Activated CD8-positive, alpha-beta memory T cell treated with anti-CD3 and anti-CD28 coated beads for 4 hours (primary cell): ENCODE measurements at places on chromosomes 3 and 15.
A peak's percentile ranks its signal among the peaks of the same experiment; 100 is the strongest.

DNA sequence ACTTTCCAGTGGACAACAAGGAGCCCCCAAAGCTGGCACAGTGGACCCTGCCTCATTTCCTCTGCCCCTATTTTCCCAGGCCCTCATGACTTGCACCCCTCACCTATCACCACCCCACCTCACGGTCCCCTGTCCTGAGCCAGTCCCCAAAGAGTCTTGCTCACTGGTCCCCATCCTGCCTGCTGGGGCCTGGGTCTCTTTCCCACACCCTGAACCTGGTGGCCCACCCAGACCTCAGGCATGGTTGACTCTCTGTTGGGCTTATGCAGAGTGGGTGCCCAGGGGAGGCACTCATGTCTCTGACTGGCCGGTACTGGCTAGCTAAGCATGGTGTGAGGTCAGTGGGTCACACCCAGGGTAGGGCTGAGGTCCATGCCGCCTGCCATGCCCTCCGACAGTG, 73.2 kb downstream of the SLC12A8 start:
- no peak for DNase-seq

- no peak for DNase-seq
These were observed 472 bp downstream of the BSN start for GRCh38 chr3:49554633-49555265.

- no peak for DNase-seq
These were observed 234.9 kb upstream of the SATB1 start for GRCh38 chr3:18660059-18660458.

- DNase-seq: no peak
These were observed 9.7 kb downstream of the ZIC4 start for GRCh38 chr3:147396712-147397046.

DNA sequence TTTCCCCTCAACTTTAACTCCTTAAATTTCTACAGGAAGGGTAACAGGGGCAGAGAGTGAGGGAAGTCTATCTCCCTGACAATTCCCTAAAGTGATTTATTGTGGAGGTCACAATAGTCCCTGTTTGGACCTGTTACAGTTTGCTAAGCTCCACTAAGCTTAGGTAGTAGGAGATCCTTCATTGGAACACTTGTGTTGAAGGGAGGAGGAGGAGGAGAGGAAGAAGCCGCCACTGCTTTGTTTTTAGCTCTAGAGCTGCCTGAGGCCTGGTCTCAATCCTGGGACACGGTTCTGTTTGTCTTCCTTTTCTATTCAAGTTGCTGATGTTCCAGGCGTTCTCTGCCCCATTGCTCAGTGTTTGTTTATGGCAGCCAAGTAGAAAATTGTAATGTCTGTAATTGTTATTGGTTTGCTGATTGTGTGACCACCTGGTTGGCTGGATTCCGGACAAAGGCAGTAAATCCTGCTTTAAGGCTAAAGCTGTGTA, 48.4 kb downstream of the HES1 start:
- no peak for DNase-seq

DNA sequence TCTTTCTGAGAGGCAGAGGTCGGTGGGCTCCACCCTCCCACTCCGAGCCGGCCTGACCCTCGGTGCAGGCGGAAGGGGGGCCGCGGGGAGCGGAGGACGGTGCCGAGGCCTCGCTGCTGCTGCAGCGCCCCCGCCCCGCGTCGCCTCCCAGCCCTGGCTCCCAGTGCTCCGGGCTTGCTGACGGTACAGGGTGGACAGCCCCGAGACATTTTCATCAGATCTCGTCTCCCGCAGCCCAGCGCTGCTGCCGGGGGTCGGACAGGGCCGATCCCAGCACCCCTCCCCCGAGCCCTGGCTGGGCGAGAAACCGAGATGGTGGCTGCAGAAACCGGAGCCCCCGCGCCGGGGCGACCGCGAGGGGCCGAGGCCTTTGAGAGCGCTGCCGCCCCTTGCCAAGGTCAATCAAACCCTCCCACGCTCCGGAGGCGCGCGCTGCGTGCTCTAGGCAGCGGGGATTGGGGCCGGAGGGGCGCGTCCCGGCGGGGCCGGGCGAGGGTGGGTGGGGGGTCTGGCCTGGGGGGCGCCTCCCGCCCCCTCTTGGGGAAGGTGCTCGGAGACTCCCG, 42.5 kb downstream of the EPHB3 start:
- DNase-seq: no peak

DNA sequence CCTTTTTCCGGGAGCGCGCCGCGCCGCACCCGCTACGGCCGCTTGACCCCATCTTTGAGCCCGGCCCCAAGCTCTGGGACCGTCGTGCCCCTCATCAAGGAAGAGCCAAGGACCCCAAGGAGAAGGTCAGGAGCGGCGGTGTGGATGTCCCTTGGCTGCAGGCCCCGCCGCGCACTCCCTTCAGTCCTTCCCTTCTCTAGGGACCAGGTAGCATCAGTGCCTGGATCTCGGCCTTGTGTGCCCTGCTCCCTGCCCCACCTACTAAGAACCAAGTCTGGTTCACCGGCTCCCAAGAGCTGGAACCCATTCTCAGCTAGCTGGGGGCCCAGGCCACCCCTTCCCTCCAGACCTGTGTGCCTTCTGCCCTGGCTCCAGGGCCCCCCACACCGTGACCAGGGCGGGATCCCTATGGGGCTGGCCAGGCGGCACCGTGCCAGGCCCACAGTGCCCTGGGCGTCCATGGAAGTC, 69.3 kb upstream of the CGNL1 start:
- no peak for DNase-seq

DNA sequence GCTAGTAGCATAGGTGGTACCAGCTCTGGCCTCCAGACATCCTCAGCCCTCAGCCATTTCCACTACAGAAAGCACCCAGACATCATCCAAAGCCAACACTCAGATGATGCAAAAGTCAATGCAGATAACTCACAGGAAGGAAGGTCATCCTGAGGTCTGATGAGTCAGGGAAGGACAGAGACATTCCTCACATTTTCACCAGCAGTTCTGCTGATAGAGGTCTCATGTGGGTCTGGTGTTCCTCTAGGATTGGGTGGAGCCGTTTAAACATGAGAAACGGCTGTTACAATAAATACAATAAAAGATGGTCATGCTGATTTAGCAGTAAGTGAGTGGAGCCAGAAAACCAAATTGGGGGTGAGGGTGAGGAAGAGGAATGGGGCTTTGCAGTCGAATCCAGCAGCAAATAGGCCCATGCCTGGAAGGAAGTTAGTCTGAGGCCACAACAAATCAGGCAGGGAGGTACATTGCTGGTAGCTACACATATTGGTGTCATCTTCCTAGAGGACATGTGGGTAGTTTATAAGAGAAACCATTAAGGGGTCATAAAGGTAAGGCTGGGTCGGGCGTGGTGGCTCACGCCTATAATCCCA, 33.3 kb upstream of the FLNB start:
- no peak for DNase-seq

- no peak for DNase-seq
These were observed 39.1 kb downstream of the PAK2 start for GRCh38 chr3:196778755-196779154.

- no peak for DNase-seq
These were observed 759 bp downstream of the CD96 start for GRCh38 chr3:111542611-111543300.

GRCh38 chr3:121529308-121529707, 16.5 kb downstream of the POLQ start:
- no peak for DNase-seq

GRCh38 chr3:184378651-184379357, 797 bp upstream of the THPO start:
- no peak for DNase-seq

GRCh38 chr15:50906954-50907600, 1.4 kb upstream of the AP4E1 start:
- peak; percentile 70 for DNase-seq

- DNase-seq: no peak
These were observed 259.6 kb downstream of the STXBP5L start for GRCh38 chr3:121167374-121168139.

- DNase-seq: no peak
These were observed 306.2 kb upstream of the DPPA4 start for GRCh38 chr3:109643590-109643989.

- DNase-seq: no peak
These were observed 346.6 kb downstream of the EPHB1 start for GRCh38 chr3:135141672-135142071.

DNA sequence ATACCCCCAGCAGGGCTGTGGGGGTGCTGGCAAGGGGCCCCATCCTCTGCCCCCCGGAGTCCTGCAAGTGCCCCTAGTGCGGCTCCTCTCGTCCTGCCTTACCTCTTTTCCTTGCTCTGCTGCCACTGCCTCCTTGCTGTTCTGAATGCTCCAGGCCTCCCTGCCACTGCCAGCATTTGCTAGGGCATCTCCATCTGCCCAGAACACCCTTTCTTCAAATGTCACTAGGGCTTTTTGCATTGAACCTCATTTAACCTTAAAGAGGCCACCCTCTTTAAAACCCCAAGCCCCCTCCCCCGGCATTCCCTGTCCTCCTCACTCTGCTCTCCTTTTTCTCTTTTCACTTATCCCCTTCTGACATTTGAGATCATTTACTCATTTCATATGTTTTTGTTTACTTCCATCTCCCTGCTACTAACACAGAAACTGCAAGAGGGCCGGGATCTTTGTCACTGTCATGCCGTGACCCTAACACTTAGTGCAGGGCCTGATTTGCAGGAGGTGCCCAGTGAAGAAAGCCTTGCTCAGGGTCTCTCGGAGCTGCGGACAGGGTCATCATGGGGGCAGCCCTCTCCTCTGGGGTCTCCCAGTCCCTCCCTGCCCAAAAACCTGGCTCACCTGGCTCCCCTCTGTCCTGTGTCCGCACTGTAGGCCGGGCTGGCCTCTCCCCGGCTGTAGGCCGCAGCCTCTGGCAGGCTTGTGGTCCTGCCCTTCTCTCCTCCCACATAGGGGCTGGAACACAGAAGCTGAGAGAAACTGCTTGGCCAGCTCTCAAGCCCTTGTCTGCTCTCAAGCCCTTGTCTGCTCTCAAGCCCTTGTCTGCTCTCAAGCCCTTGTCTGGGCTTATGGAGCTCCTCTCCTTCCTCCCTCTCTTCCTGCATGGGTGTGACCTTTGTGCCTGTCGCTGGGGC, at the start of gene ACOX2:
TSS of gene ACOX2 (minus strand) at position 690 of the 911 bp plus-strand sequence. CDS start 2,084 bp downstream, outside the sequence.
- DNase-seq: no peak

- no peak for DNase-seq
These were observed 32.1 kb upstream of the DENND4A start for GRCh38 chr15:65824031-65824743.

DNA sequence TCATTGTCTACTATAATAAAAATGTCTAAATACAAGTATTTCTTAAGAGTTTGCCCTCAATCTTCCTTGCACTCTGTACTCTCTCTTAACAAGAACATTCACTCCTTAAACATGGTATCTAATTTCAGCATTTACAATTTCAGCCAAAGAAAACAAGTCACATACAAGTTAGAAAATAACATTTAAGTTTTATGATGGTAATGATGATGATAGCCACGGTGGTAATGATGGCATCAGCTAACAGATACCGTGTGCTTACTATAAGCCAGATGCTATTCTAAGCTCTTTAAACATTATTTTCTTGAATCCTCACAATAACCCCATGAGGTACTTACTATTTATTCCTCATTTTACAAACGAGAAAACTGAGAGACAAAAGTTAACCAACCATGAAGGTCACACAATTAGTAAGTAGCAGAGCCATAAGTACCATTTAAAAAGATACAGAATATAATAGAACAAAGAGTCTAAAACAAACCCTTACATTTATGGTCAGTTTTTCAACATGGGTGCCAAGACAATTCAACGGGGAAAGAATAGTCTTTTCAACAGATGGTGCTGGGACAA, 7.4 kb downstream of the SPICE1 start:
- no peak for DNase-seq

DNA sequence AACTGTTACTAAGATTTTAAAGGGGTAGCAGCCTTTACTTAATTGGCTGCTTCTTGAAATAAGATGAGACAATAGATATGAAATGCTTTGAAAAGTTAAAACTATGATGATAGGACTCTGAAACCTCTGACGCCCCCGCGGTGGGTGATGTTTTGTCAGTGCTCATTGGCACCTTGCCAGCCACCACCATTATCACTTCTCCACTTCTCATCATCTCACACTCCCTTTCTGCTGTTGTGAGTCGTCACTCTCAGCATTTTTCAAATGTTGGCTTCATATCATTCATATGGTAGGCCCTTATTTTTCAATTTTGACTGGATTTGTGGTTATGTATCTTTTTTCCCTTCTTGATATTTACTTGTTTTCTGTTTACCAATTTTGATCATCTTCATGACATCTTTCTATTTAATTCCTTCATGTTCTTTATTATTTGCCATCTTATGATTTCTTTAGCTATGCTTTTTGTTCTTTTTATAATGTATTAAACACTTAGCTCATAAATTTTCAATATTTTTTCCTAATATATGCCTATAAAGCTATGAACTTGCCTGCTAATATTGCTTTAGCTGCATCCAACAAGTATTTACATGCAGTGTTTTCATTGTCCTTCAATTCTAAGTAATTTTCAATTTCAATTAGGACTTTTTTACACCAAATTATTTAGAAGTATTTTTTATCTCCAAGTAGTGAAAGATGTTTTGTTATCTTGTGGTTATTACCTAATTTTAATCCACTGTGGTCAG, 30.3 kb upstream of the SKOR1 start:
- no peak for DNase-seq

DNA sequence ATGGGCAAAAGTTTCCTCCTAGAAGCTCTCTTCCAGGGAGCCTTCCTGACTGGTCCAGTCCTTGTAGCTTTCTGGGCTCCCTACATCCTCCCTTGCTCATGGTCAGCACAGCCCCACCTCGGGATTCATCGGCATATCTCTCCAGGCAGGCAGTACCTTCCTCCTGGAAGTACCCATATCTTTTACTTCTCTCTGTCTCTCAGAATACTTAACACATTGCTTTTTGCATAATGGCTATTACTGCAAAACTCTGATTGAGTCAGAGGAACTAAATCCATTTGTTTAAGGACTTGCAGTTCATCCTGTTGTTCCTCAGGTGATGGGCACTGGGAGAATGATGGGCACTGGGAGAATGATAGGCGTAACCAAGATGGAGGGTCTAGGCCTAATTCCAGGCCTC, 13.8 kb upstream of the ZBTB38 start:
- DNase-seq: no peak

DNA sequence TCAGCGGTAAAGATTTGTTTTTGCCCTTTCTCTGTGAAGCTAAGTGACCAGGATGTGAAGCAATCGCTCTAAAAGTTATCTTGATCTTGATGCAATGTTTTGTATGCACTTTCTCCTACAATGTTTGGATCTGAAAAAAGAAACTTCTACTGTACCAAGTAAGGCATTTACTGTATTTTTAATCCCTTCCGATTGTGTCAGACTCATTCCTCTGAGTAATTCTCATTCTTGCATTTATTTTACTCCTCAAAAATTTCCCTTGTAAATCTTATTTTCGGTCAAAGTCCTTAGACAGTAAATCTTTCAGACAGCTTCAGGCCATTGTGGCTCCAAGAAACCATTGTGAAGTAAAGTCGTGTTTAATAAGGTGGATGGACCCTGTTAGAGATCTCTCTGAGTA, 141.9 kb downstream of the TP63 start:
- no peak for DNase-seq

GRCh38 chr15:94411285-94411684, 179.9 kb downstream of the MCTP2 start:
- DNase-seq: no peak

DNA sequence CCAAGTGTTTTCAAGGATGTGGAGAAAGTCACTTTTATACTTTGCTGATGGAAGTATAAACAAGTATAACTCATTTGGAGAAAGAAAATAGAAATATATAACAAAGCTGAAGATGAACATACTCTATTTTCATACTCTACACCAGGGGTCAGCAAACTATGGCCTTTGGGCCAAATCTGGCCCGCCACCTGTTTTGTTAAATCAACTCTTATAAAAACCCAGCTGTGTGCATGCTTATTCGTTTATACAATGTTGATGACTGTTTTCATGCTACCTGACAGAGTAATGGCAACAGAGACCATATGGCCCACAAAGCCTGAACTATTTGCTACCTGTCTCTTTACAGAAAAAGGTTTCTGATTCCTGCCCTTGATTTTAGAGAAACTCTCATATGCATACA, 124.0 kb downstream of the NR1D2 start:
- no peak for DNase-seq
